ENCODE measurements at places on chromosomes 1 and 21.

- DNase-seq = no peak
Observed at GRCh38 chr1:238329671-238330070, 438.9 kb upstream of the ZP4 start.

DNA sequence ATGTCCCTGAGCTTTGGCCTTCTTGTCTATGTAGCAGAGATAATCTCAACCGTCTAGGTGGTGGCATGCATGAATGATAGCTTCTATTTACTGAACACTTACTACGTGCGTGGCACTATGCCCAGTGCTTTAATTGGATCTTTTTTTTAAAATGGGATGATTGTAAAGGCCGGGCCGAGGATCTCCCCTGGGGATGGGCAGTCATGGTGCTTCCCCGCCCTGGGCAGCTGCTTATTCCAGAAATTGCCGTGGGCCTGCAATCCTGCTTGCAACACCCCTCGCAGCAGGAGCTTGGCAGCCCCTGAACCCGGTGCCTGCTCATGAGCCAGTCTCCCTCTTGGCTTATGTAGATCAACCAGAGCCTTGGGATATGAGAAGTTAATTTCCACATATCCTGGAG lies 360.7 kb downstream of the CAMTA1 start:
- DNase-seq = no peak

DNA sequence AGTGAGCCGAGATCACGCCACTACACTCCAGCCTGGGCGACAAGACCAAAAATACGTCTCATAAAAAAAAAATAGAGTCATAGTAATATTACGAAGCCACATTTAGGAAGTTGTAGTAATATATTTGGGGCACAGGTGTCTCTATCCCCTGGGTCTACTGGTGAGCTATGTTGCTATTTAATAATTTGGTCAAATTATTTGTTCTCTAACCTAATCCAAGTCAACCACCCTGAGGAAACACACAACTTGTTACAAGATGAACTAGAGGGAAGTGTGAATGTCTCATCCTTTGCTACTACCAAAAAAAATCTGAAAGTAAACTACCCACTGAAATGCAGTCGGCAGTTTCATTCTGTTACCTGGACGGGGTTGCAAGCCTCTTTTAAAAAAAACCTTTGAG lies 35.3 kb downstream of the RGS8 start:
- DNase-seq = no peak

DNA sequence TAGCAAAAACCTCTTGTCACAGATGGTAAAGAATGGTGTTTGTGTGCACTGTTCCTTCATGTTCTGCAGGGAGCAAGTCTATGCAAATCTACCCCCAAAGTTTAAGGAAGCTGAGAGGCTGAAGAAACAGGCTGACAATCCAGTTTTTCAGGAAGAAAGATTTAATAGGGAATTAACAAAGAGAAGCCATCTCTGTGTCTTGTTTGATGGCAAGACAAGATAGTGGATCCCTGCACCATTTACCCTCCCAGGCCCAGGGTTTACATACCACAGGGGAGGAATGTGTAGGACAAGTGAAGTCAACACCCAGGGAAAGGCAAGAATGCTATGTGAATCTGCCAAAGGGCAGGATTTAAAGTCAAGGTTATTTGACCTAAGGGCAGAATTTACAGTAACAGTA lies 48.1 kb upstream of the FNBP1L start:
- no peak for DNase-seq

GRCh38 chr1:23530087-23530746 lies 816 bp downstream of the E2F2 start:
- DNase-seq = no peak

GRCh38 chr1:41516168-41517061 lies 31.9 kb upstream of the EDN2 start:
- DNase-seq = peak; percentile 72

GRCh38 chr1:91765293-91765692 lies 120.7 kb downstream of the TGFBR3 start:
- no peak for DNase-seq

- DNase-seq = no peak
Observed at GRCh38 chr1:226223157-226223785, at the start of gene MIXL1. MIXL1 (plus strand) TSS chr1:226223664; CDS start chr1:226223682, 18 bp downstream.

GRCh38 chr1:78255383-78255782 lies 209.6 kb downstream of the GIPC2 start:
- no peak for DNase-seq

- no peak for DNase-seq
Observed at GRCh38 chr1:209491897-209492296, 91.6 kb upstream of the CAMK1G start.

GRCh38 chr1:214546084-214546483 lies 5.3 kb downstream of the PTPN14 start:
- no peak for DNase-seq

- no peak for DNase-seq
Observed at GRCh38 chr21:42153746-42154145, 65.2 kb upstream of the ABCG1 start.

DNA sequence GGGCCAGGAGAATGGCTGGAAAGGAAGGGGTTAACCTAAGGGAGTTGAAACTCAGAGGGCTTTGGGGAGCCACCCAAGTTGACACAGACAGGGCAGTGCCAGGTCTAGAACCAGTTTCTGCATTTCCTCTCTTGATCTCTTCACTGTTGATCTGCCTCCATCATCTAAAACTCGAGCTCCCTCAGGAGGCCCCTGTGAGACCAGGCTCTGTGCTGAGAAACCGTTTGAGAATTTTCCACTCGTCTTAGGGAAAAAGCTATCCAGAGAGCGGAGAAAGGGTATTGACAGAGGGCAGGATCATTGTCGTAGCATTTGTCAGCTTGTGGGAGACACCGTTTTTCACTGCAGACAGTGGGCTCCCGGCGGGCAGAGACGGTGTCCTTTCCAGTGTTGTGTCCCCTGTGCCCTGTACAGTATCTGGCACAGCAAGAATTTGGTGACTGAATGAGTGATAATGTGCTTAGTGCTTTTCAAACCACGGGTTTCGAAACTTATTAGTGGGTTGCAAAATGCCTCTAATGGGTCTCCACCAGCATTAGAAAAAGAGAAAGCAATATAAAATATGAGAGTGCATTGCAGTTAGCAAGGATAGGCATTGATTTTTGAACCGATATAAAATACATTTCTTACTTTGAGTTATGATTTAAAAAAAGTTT lies 31.1 kb downstream of the PROK1 start:
- DNase-seq = no peak
